ENCODE measurements at places on chromosomes 4 and X. TPM values are rescaled to one million over a fixed set of nuclear protein-coding genes. Genes with fewer than 3 reads are reported as not detected.

The GDPD2 gene
- not detected for total RNA-seq

The MRPS18C gene
- 21.2 TPM for total RNA-seq

The TNMD gene
- not detected for total RNA-seq

The PRKG2 gene
- total RNA-seq: 3.3 TPM

The TIMP1 gene
- 65.3 TPM for total RNA-seq

The GPR173 gene
- 3.1 TPM for total RNA-seq

The TSPAN7 gene
- 52.4 TPM for total RNA-seq

The POF1B gene
- total RNA-seq: 1.6 TPM

The KIT gene
- 25.7 TPM for total RNA-seq

The TLR1 gene
- total RNA-seq: 26.6 TPM

Data from lung (tissue), 17 donors.